ENCODE measurements at places on chromosomes 3 and 15. TPM values are rescaled to one million over a fixed set of nuclear protein-coding genes. Genes with fewer than 3 reads are reported as not detected.

The HRH1 gene
- total RNA-seq, result 0.46 TPM

The GTF2A2 gene
- 46.9 TPM for total RNA-seq

The SLC38A3 gene
- 311 TPM for total RNA-seq

The NLGN1 gene
- total RNA-seq, result not detected

The ST8SIA2 gene
- total RNA-seq, result not detected

The FANCD2OS gene
- not detected for total RNA-seq

The MYEF2 gene
- total RNA-seq, result 0.33 TPM

The EFL1 gene
- total RNA-seq, result 12.4 TPM

The COL6A5 gene
- total RNA-seq, result not detected

DNA sequence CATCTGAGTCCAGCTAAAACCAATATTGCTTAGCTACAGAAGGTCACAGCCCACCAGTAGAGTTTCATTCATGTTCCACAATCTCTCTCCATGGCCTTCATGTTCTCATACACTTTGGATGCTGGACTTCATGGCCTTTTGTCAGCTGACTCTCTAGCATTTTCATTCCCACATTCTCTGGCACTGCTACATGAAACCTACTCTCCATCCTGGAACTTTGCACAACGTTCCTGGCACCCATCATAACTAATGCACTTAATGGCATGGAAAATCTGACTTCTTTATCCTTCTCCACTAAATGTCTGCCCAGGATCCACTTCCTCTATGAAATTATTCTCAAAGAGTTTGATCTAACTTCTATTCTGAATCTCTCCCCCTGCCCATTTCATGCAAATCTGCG, 56.9 kb downstream of the SLC9A9 start:
- DNase-seq, result no peak

DNA sequence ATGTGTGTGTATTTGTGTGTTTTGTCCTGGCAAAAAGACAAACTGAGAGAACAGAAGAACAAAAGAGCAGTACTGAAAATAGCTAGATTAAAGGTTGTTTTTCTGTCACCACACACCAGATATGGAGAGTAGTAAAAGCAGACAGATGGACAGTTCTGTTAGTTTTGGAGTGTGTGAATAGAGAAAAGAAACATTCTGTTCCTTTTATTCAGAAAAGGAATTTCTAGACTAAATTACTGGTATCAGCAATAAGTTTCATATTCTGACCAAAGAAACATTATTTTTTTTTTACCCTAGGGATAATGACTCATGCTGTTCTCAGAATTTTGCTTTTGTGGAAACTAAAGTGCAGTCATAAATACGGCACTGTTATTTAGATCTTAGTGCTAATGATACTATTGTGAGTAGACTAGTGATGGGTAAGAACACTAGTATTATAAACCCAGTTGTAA, 32.9 kb downstream of the PIK3CA start:
- DNase-seq, result no peak

DNA sequence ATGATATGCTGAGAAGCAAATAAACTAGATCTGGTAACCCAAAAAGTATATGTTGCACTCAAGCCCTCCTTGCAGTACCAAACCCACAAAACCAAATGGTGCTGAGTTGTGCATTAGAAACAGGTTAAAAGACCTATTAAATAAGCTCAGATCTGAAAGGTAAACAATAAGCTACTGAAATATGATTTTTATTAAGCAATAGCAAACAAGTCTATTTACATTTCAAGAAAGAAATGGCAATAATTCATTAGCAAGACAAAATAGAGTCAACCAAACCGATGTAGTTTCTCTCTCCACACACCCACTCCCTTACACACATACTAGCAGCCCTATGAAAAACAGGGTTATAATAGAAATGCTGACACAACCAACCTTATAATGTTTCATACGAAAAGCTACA, 760.3 kb downstream of the FHIT start:
- no peak for DNase-seq

GRCh38 chr3:120567370-120568201, 28.6 kb upstream of the NDUFB4 start:
- DNase-seq, result no peak

DNA sequence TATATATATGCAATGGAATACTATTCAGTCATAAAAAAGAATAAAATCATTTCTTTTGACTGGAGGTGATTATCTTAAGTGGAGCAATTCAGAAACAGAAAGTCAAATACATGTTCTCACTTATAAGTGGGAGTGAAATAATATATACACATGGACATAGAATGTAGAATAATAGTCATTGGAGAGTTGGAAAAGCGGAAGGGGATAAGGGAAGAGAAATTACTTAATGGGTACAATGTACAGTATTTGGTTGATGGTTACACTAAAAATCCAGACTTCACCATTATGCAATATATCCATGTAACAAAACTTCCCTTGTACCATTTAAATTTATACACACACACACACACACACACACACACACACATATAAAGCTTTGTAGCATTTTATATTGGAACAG, 84.3 kb downstream of the RAP2B start:
- no peak for DNase-seq

DNA sequence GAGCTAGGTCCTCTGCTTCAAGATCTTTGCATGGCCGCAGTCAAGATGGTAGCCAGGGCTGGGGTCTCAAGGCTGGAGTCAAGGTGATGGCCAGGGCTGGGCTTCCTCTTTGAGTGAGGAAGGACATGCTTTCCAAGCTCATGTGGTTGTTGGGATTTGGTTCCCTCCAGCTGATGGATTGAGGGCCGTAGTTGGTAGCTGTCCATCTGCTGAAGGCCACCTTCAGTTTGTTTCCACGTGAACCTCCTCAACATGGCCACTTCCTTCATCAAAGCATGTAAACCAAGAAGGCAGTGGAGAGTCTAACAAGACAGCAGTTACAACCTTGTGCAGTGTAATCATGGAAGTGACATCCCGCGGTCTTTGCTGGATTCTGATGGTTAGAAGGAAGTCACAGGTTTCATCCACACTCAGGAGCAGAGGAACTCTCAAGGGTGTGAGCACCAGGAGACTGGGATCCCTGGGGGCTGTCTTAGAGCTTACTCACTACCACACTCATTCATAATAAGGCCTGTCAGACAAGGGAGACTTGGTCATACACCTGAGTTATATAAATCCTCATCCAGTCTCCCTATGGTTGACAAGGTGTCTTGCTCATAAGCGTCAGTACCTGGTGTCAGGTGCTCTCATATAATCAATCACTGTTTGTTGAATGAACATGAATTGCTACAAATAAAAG, 42.1 kb downstream of the ABHD5 start:
- DNase-seq, result no peak

DNA sequence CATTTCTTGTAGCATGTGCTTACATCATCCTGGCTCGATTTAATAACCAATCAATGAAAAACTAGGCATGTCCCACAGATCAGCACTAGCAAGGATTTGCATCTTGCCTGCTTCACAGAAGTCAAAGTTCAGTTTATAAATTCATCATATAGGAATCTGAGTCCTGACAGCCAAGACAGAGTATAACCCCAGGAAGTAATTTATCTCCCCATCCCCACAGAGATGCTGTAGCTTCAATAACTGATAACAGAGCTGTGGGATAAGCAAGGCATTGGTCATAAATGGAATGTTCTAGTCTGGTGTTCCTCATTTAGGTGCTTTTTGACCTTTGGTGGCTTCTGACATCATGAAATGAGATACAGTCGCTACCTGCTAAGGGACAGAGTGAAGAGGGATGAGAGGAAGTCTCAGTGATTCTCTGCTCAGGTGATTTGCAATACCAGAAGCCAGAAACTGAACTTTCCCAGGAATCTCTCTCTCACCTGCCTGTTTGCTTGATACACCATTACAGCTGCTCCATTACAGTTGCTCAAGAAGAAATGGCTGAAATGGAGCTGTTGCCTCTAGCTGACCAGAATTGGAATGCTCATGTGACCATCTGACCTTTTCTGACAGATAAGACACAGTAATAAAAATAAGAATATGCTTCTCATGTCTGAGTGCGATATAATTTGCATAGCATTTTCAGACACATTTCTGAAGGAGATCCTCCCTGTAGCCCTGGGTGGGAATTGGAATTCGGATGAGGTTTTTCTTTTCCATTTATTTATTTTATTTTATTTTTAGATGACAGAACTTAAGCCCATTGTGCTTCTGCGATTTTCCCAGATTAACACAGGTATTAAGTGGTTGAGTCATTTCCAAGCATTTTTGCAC, 217.1 kb upstream of the KCNMB2 start:
- no peak for DNase-seq
